Epithelial cell of proximal tubule (primary cell): ENCODE measurements at places on chromosomes 7 and 10. TPM values are rescaled to one million over a fixed set of nuclear protein-coding genes. Genes with fewer than 3 reads are reported as not detected.

The SPOCK2 gene
- 27.9 and 63.7 TPM in 2 replicates for total RNA-seq

- DNase-seq = no peak
Measured at GRCh38 chr10:4086131-4086898, 301.3 kb upstream of the KLF6 start.

GRCh38 chr7:8261711-8262695, at the start of gene ICA1:
Gene ICA1, minus strand, starts transcription at chr7:8262167. Its CDS starts 26,241 bp downstream, at chr7:8235926.
- no peak for DNase-seq

DNA sequence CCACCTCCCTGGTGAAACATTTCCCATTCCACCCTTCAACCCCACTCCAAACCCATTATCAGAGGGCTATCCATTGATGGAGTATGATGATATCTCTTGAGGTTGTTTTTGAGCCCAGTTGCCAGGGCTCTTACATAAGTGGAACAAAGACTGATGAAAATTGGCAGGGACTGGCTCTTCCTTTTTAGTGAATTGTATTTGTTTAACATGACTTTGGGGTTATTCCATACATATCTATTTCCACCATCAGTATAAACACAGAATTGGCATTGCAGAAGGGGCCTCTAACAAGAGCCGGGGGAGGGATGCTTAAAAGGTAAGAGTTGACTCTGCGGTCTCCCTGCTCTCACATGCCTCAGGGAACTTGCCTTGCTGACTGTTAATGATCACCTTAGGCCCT, 28.9 kb downstream of the FZD1 start:
- DNase-seq = no peak

GRCh38 chr10:13743101-13743693, 156.4 kb downstream of the PRPF18 start:
- DNase-seq = no peak

- no peak for DNase-seq
Measured at GRCh38 chr7:20894806-20895205, 108.1 kb upstream of the SP8 start.

DNA sequence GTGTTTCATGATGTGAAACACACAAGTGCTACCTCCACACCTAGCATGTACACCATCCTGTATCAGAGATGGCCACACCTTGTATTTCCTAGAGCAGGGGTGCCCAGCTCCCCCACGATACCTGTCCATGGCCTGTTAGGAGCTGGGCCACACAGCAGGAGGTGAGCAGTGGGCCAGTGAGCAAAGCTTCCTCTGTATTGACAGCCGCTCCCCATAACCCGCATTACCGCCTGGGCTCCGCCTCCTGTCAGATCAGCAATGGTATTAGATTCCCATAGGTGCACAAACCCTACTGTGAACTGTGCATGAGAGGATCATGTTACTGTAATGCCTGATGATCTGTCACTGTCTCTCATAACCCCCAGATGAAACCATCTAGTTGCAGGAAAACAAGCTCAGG, 145.6 kb upstream of the RNF32 start:
- DNase-seq = no peak

The NPY gene
- total RNA-seq = 0.43 TPM in 1 of 2 replicates, not detected in the other
